HTR-8/SVneo (cell line): ENCODE measurements at places on chromosomes 7 and 10.
A peak's percentile ranks its signal among the peaks of the same experiment; 100 is the strongest.

GRCh38 chr7:110685899-110686298 lies 405.0 kb upstream of the LRRN3 start:
- no peak for DNase-seq

GRCh38 chr7:117084286-117084685 lies 131.0 kb downstream of the ST7 start:
- DNase-seq, result no peak

- no peak for DNase-seq
Observed at GRCh38 chr7:6266699-6267098, 5.7 kb downstream of the CYTH3 start.

- DNase-seq, result no peak
Observed at GRCh38 chr10:124599588-124600050, 138.0 kb downstream of the LHPP start.

DNA sequence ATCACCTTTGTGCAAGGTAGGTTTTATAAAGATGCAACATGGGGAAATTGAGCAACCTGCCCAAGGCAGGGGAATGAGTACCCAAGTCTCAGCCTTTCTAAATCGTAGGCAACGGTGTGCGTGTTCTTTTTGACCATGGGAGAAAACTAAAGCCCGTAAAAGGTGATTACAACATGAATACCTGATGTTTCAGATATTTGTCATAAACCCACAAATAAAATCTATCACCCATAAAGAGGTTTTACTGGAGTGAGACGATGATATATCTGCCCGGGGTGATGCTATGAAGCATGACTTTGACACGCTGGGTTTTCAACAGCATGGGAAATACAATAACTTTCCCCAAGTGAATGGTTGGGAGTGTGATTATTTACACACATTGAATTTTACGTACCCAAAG lies 406.3 kb upstream of the KLF6 start:
- DNase-seq, result no peak

- no peak for DNase-seq
Observed at GRCh38 chr7:25970911-25971310, 181.1 kb upstream of the NFE2L3 start.

DNA sequence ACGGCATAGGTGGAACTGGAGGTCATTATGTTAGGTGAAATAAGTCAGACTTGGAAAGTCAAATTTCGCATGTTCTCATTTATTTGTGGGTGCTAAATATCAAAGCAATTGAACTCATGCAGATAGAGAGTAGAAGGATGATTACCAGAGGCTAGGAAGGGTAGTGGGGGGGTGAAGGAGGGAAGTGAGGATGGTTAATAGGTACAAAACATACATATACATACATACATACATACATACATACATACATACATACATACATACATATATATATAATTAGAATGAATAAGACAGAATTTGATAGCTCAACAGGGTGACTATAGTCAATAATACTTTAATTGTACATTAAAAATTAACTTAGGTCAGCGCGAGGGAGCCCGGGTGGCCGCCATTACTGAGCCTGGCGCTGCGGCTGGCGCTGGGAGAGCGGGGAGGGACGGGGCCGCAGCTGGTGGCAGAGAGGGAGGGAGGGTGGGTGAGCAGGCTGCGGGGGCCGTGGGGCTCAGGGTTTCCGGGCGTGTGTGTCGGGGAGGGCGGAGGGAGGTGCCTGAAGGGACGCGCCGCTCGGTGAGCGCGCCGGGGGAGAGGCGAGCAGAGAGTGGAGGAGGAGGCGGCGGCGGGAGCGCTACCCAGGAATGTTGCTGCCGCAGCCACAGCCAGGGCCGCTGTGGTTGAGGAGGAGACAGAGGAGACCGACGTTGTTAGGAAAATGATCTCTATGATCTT lies 85.8 kb upstream of the EGFR start:
- DNase-seq, result peak; percentile 45

DNA sequence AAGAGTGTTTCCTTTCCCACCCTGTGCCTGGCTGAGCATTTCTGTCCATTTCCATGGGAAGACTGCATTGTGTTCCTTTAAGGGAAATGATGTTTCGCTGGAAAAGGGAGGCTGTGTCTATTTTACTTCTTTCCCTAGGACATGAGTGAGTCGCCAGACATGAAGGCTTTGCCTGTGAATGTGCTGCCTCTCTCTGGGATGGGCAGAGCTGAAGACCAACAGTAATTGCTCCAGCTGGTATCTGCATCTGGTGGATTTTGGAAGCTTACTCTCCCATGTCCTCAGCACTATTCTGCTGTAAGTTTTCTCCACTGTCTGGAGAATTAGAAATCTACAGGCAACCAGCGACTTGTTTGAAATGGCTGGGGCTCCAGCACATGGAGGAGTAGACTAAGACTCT lies 264.6 kb upstream of the BMPER start:
- DNase-seq, result no peak

DNA sequence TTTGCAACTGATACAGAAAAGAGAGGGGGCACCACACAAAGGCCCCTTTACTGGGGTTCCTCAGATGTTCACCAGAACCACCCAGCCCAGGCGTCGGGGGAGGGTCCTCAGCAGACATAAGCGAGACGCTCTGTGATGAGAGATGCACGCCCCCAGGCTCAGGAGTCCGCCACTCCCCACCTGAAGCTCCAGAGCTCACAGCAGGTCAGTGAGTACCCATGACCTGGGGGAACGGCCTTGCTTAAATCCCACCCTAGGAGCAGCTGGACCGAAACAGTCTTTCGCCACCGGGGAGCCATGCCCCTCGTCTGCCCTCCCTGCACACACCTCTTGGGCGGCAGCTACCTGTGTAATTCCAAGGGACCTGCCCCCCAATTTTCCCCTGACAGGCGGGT lies 2.8 kb downstream of the CRYGN start:
- no peak for DNase-seq

GRCh38 chr10:69508738-69509340 lies 57.6 kb downstream of the TSPAN15 start:
- no peak for DNase-seq

GRCh38 chr10:130169136-130169859 lies 33.1 kb downstream of the GLRX3 start:
- no peak for DNase-seq

DNA sequence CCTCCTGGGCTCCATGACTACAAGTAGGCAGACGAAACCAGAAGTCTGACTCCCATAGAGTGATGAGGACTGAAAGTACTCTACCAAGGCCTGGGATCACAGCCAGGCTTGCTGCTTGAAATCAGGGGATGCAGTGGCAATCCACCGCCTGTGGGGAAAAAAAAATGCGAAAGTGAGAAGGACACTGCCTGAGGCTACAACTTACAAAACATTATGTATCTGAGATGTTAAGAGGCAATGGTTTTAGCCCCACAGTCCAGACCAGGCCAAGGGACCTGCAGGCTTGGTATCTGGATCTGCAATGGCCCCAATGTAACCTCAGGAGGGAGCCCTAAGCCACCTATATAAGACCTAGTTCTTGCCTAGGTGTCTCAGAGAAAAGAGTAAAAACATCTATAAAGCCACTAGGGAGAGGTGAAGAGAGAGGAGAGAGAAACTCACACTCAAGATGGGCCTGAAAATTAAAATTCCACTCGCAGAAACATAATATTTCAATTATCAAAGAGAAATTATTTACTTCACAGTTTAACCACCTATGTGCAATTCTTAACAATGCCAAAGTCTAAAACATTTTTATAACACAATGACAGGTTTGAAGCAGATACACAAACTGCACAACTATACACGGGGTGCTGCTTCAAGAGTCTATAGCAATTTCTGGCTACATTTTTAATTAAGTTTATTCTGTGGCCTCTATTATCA lies 13.9 kb downstream of the DNAJC1 start:
- peak; percentile 28 for DNase-seq
